ENCODE measurements at places on chromosomes 16 and 17.

DNA sequence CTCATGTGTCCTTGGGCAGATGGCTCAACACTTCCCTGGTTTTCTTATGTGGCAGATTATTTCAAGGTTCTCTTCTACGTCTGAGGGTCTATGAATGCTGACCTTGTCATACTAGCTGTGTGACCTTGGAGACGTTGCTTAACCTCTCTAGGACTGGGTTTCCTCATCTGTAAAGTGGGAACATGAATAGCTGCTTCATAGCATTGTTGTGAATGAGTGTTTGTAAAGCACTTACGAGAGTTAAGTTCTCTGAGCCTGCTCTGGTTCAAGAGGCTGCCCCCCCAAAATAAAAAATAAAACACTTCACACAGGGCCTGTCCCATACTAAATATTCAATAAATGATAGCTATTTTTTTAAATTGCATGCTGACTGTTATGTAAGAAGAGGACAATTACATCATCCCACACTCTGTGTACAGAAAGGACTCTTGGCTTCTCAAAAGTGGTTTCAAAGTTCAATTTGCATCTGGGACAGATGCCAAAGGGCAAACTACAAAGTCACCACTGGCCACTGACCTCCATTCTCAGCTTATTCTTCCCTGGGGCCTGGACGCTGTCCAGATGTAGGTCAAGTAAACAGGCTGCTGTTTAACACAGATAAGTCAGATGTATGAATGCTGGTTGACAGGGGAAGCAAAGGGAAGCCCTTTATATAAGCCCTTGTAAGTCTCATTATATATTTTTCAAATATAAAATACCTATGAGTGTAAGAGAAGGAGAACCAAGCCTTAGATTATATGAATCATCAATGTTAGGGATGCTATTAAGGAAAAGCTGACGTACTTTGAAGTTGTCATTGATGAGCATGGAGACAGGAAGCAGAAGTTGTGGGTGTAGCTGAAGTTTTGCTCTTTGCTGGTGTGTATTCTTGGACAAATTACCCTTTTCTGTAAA is 15.4 kb upstream of the NDEL1 start:
- no peak for DNase-seq

DNA sequence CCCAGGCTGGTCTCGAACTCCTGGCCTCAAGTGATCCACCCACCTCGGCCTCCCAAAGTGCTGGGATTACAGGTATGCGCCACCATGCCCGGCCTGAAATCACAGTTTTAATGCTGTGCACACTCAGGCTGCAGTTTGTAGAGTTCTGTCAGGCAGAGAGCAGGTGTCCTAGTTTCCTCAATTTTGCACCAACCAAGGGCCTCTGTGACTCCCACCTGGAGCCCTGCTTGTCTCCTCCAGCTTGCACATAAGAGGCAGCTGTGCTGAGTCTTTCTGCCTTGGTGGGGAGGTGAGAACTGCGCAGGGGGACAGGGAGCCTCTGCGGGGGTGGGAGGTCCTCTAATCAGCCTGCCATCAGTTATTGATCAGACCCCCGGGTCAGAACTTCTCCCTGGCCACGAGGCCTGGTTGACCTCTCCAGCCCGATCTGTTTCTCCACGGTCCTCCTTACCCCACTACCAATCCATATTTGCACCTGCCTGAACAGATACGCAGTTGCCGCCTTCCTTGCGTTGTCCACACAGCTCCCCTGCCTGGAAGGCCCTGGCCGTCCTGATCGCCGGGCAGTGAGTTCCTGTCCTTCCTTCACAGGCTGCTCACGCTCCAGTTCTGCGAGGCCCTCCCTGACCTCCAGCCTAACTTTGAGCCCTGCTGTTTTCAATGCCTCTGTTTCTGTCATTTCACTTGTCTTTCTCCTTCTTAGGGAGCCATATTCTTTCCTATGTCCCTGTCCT is 48.1 kb upstream of the SIAH1 start:
- DNase-seq, result no peak

- no peak for DNase-seq
Measured at GRCh38 chr16:28592511-28592910, 4.3 kb downstream of the SULT1A2 start.

GRCh38 chr17:75891605-75892555 is 4.9 kb downstream of the TRIM65 start:
- DNase-seq, result no peak

GRCh38 chr17:55285340-55286301 is 20.9 kb downstream of the HLF start:
- no peak for DNase-seq

- DNase-seq, result no peak
Measured at GRCh38 chr17:35390663-35391062, 17.2 kb upstream of the SLFN11 start.

GRCh38 chr17:80819422-80820164 is 172.0 kb upstream of the CHMP6 start:
- no peak for DNase-seq

GRCh38 chr17:79028496-79029326 is 4.7 kb downstream of the C1QTNF1 start:
- DNase-seq, result no peak

DNA sequence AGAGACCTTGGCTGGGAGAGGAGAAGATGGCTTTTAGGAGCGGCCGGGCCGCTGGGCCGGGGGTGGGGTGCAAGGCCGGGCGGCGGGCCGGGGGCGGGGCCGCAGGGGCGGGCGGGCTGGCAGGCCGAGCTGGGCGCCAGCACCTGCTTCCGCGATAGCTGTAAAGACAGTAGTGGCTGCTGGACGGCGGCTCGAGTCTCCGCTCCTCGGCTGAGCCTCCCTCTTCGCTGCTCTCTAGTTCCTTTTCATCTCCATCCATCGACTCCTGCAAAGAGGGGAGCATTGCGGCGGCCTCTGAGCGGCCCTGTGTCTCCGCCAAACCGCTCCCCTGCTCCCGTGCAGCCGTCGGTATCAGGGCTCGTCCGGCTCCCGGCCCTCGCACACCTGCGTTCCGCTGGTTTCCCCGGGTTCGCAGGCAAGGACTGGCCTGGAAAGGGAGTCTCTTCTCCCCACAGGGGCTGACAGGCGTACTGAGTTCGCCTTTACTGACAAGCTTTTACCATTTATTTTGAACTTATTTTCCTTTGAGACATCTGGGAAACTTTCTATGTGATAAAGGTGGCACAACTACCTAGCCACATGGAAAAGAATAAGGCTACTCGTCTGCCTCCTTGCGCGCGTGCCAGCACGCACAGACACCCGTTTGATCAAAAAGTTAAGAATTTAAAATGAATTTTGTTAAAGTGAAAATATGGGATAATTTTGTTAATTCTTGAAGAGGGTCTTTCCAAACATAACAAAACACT is at the start of gene C17orf75:
TSS of gene C17orf75 (minus strand) at position 317 of the 746 bp plus-strand sequence. CDS start at position 283, 34 bp downstream.
- peak; percentile 53 for DNase-seq

DNA sequence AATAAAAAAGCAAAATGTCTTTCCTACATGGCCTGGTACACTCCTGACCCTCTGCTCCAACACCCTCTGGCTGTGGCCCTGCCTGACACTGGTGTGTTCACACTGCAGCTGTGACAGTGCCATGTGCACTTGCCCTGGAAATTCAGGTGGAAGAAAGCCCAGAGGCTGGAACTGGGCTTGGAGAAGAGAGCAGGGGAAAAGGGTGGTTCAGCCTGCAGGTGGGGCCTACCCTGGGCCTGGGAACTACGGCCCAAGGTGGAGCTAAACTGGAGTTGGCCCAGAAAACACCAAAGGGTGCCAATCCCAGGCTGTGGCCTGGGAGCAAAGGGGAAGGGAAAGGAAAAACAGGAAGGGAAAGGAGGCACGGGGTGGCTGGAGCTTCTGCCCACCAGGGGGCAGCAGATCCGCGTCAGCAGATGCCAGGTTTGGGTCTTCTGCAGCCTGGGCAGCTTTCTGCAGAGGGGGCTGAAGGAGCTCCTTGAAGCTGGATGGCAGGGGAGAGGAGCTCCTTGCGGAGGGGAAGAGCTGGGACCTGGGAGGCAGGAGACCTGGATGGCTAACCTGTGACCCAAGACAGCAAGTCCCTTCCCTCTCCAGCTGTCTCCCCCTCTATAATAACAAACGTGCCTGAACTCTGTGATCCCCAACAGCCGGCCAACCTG is 15.4 kb upstream of the CTCF start:
- DNase-seq, result peak; percentile 52

DNA sequence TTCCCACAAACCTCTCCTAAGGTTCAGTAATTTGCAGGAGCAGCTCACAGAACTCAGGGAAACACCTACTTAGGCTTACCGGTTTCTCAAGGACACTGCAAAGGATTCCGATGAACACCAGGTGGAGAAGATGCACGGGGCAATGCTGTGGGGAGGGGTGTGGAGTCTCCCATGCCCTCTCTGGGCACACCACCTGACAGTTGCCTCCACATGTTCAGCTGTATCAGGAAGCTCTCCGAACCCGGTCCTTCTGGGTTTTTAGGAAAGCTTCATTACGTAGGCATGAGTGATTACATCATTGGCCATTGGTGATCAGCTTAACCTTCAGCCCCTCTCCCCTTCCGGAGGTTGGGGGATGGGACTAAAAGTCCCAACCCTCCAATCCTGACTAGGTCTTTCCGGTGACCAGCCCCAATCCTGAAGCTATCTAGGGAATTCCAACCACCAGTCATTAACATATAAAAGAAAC is 21.6 kb downstream of the C17orf58 start:
- no peak for DNase-seq

- no peak for DNase-seq
Measured at GRCh38 chr16:74298104-74298503, 1.5 kb downstream of the PSMD7 start.

DNA sequence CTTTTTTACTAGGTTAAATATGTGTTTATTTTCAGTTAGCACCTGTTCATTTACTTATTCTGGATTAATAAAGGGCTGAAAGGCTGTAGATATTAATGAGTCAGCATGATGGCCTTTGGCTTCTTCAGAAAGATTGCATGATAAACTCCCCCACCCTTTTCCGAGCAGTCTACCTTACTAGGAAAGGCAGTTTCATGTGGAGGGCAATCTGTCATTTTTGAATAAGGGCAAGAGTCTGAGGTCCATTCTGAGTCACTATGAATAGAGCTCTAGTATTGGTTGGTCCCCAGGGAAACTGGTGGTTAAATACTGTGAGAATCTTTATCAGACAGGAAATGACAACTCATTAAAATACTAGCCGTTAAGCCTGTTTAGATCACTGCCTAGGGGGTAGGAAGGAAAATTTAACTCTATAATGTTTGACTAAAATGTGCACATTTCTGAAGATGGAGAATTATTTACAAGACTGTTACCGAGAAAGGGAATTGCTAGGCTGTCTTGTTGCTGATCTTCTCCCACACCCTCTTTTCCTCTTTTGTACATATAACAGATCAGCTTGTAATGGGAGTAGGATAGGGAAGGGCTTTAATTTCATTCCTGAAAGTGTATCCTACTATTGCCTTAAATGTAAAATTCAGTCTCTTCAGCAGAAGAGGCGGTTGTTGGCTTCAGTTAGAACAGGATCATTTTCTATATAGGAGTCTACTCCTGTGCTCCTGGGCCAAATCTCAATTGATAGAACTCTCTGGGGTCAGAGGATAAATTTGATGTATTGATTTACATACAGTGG is 63.3 kb downstream of the TUBD1 start:
- no peak for DNase-seq

DNA sequence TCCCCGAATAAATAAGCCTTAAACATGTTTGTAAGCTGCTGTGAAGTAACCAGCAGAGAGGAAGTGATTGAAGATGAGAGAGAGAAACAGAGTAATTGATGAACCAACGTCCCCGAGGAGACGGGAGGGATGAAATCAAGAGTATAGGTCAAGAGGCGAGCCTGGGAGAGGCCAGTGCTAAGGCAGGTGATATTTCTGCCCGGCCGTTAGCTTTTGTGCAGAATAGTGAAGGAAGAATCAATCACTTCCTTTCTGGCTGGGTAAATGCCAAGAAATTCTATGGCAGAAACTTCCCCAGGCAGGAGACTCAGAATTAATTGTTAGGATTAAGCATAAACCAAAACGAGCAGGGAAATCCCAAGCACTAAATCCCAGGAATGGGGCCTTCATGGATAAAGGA is 273.8 kb downstream of the CDH13 start:
- no peak for DNase-seq

- no peak for DNase-seq
Measured at GRCh38 chr17:55726440-55726839, 3.8 kb upstream of the TMEM100 start.

- DNase-seq, result no peak
Measured at GRCh38 chr16:68492543-68493411, 44.5 kb upstream of the SMPD3 start.

- DNase-seq, result no peak
Measured at GRCh38 chr16:48617104-48617705, 7.2 kb upstream of the N4BP1 start.

- no peak for DNase-seq
Measured at GRCh38 chr16:1903845-1904840, 14.1 kb downstream of the HS3ST6 start.

GRCh38 chr16:56777482-56777881 is 47.6 kb downstream of the NUP93 start:
- DNase-seq, result no peak

- no peak for DNase-seq
Measured at GRCh38 chr16:21103941-21104860, 46.4 kb downstream of the DNAH3 start.

DNA sequence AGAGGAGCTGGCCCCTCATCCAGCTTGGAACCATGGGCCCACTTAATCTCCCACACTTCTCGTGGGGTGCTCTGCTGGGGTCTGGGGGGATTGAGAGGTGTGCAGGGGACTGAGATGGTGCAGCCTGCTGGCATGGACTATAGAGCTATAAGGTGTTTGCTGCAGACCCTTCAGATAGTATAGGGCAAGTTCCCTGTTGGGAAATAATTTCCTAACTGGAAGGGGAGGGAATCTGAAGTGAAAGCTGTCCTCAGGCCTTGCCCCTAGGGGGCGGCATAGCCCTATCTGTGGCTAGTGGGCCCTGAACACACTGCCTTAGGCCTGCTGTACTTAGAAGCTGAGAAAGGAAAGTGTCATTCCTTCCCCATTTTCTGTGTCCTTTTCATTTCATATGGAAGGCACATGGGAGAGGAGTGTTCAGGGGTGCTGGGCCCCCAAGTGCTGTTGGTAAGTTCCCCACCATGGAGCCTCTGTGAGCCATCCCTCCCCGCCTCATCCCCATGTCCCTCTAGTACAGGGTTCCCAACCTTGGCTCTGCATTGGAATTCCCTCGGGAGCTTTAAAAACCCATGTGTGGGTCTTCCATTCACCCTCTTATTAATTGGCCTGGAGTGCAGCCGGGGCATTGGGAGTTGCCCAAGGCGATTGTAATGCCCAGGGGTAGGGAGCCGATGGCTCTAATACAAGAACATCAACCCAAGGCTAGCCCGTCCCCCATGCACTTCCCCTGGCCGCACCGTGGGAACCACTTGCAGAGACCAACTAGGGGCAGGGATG is 19.7 kb downstream of the GOSR2 start:
- DNase-seq, result no peak

DNA sequence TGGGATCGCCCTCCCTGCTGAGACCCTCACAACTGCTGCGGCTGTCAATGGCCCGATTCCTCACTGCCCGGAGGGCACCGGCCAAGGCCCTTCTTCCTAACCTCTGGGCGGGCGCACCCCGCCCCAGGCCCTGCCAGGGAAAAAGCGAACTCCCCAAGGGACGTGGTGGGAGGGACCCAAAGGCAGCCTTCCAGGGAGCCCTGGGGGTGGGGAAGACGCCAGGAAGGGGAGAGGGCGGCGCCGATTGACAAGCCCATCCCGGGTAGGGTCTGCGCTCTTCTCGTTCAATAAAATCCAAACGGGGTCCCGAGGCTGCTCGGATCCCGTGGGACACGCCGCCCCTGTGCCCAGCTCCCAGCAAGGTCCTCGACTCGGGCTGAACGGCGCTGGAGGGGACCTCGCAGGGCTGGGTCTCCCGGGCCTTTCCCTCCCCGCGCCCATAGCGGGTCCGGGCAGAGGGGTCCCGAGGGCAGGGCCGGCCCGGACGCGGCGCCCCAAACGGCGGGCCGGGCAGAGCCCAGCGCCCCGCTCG is 416 bp downstream of the KIFC3 start:
- DNase-seq, result no peak
